ENCODE measurements at places on chromosomes 1 and 21.

DNA sequence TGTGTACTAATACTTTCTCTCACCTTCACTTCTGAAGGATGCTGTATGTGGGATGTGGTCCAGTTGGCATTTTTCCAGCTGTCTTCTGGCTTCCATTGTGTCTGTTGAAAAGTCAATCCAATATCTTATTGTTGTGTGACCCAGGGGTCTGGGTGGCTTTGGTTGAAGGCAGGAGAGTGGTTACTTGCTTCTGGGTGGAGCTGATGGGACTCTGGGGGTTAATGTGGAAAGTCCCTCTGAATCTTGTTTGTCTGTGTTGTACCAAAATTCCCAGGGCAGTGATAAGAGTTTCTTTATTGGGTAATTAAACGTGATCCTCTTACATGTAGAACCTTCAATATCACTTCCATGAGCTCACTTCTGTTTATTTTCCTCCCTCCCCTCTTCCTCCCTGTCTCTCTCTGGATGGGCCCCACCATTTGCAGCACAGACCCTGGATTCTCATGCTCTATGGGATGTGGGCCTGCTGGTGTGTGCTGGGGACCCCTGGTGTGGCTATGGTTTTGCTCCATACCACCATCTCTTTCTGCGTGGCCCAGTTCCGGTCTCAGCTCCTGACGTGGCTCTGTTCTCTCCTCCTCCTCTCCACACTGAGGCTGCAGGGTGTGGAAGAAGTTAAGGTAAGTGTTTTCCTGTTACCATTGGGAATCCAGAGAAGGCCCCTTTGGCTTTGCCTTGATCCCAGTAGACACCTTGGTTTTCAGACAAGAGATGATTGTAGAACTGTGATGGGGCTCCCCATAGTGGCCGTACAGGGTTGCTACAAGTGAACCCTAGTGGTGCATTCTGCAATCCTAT, 71.5 kb downstream of the HHAT start:
- no peak for DNase-seq

DNA sequence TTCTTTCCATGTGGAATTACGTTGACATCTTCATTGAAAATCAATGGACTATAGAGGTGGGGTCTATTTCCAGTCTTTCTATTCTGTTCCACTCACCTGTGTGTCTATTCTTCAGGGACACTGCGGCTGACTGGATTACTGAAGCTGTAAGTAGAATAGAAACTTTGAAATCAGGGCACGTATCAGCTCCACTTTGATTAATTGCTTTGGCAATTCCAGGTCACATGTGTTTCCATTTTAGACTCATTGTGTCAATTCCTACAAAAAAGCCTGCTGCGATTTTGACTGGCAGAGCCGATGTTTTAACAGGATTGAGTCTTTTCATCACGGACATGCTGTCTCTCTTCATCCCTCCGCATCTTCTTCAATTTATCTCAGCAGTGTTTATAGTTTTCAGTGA, 20.9 kb upstream of the RNF223 start:
- DNase-seq = no peak

DNA sequence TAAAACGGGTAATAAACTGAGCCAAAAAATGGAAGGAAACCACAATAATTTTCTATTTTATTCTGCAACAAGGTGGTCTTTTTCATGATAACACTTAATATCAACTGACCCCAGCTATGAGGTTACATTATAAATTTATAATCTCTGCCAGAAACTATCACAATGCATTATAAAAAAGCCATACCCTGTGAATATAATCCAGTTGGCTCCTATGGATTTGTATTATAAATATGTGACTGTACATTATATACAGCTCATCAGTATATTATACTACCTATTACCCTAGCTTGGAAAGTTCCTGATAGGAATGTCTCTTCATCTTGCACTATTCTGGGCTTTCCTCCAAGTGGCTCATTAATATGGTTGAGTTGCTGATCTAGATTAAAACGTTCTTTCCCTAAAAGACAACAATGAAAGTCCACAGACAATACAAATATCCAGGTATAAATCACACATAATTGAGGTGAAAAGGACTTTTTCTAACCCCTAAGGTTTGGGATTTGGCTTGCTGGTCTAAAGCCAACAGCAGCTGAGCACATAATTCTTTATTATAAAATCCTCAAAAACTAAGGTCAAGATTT, 487.7 kb downstream of the TTLL7 start:
- DNase-seq = no peak

DNA sequence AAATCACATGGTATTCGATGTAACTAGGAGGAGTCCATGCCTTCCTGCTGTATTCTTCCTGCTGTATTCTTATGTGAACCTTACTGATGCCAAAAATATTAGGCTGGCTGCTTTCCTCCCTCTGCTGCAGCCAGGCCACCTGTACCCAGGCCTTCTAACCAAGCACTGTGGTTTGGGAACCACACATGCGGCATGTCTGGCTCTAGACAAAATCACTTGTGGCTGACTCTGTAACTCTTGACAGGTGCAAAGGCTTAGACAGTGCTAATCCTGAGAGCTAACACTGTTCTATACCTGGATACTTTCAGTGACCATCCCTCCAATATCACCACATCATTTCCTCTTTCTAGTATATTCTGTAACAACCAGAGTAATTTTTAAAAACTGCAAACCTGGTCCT, 67.7 kb downstream of the PCP4 start:
- DNase-seq = no peak

DNA sequence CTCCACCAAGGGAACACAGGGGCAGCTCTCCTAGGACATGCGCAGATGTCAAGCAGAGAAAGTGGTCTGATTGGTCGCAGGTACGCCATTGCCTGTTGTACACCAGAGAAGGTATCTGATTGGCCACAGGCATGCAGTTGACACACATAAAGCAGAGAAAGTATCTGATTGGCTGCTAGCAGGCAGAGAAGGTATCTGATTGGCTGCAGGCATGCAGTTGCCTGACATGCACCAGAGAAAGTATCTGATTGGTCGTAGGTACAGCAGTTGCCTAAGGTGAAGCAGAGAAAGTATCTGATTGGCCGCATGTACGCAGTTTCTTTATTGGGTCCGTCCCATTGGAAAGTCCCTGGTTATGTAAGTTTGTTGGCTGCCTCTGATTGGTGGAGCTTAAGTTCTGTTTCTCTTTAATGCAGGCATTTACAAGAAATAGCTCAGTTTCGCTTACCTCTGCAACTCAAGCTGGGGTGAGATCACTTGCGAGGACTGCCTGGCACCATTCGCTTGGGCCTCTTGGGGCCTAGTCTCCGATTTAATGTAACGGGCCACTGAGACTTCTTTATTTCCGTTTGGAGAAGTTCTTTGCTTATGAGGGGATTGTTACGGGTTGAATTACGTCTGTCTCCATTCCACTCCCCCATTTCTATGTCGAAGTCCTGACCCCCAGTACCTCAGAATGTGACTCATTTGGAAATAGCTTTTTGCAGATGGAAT, 74.2 kb downstream of the SIK1 start:
- no peak for DNase-seq

- DNase-seq = no peak
Observed at GRCh38 chr1:217012659-217013058, 289.4 kb upstream of the ESRRG start.

DNA sequence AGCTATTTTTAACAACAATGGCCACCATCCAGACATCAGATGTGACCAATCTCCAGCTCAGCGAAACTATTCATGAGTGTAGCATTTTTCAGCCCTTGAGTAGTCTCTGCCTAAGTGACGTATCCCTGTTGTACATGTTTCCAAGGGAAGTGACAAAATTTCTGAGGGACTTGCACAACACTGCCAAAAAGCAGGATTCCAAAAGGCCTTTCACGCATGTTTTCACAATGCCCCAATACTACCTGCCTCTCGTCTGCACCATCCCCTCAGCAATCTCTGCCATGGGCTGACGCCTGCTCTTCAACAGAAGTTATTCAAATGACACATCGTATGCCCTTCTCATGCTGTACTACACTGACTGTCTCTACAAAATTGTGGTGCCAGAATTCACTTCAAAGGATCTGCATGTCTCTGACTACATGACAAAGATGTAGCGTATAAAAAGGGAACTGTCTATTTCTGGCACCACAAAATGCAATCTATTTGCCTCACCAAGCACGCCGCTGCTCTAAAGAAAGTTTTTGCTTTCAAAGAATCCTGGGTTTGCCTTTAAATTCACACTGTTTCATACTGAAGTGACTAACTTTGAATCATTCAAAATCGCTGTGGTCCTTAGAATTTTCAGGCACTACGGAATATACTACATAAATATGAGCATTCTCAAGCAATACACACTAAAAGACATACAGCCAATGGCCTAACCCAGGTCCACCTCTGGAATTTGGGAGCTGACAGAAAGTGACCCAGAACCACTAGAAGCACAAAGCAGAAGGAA, 32.9 kb downstream of the JAK1 start:
- no peak for DNase-seq

- DNase-seq = no peak
Observed at GRCh38 chr1:71093938-71094337, 13.1 kb upstream of the ZRANB2 start.

DNA sequence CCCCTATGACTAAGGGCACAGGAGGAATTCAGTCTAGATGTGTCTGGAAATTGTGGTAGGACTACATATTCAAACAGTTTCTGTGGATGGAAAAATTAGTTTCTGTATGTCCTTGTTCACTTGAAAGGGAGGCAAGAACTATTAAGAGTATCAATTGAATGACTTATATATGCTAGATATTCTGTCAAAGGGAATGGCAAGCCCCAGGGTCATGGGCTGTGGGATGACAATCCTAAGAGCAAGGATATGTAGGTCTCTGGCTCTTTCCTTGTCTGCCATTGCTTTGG, 383.5 kb upstream of the B3GALT2 start:
- no peak for DNase-seq

- DNase-seq = no peak
Observed at GRCh38 chr1:192167011-192167410, 8.7 kb downstream of the RGS18 start.

DNA sequence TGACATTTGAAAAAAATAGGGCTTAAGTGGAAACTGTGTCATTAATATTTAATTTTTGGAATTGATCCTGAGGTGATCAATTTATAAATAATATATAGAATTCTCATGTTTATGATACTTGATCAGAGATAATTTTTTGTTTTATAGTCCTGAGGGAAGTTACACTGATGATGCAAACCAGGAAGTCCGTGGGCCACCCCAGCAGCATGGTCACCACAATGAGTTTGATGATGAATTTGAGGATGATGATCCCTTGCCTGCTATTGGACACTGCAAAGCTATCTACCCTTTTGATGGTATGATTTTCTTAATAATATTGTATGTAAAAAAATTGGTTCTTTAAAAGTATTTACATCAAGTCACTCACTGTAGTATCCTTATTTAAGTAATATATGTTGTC, 101.2 kb downstream of the FNBP1L start:
- no peak for DNase-seq

DNA sequence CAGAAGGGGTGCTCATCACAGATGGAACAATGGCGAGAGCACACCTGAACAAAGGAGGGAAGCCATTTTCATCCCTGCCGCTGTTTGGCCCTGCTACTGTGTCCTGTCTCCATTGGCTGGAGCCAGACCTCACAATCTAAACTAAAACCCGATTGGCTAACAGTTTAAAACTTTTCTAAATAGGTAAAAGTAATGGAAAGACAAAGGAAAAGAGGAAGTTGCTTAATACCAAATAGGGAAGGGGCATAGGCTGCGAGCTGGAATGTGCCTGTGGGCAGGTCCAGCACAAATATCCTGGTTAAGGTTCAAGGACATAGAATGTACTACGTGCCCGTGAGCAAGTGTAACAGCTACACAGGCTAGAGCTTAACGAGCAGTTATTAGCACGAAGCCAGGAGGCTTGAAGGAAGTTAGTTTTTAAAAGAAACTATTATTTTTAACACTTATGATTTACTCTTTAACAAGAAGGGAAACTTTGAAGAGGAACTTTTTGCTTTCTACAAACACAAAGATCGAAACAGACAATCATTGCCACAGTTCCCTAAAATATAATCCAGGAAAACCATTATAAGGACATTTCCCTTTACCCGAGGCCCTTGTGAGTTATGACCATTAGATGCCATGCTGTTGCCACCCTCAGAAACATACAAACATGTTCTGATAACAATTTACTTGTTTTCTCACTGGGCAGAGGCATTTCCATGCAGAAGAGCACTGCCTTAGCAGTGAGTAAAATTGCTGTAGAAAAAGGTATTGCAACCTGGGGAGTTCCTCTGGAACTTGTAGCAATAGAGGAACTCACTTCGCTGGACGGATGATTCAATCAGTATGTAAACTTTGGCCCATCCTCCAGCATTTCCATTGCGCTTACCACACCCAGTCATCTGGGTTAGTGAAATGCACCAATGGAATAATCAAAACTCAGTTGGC, 4.8 kb upstream of the PTTG1IP start:
- DNase-seq = no peak

GRCh38 chr1:231172411-231172810, 10.6 kb downstream of the TRIM67 start:
- no peak for DNase-seq

DNA sequence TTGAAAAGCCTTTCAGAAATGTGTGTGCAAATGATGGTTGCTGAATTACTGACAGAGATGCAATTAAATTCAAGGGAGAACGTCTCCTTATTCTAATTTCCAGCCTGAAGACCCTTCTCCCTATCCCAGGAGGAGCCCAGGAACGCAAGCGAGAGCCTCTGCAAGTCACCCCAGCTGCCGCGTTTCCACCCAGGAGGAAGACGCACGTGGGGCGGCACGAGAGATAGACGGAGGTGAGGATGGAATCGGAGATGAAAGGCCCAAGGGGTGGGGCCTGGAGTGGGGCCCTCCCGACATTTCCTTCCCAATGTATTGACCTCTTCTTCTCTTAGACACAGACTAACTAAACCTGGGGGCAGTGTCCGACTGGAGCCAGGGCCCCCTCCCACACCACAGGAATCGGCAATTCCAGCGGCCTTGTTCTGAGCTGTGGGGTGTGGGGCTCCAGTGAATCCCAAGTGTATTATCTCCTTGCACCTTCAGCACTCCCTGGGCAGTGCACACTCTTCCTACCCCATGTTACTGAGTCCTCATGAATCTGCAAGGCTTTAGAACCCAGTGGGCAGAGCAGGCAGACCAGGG, 322.5 kb downstream of the AJAP1 start:
- no peak for DNase-seq

DNA sequence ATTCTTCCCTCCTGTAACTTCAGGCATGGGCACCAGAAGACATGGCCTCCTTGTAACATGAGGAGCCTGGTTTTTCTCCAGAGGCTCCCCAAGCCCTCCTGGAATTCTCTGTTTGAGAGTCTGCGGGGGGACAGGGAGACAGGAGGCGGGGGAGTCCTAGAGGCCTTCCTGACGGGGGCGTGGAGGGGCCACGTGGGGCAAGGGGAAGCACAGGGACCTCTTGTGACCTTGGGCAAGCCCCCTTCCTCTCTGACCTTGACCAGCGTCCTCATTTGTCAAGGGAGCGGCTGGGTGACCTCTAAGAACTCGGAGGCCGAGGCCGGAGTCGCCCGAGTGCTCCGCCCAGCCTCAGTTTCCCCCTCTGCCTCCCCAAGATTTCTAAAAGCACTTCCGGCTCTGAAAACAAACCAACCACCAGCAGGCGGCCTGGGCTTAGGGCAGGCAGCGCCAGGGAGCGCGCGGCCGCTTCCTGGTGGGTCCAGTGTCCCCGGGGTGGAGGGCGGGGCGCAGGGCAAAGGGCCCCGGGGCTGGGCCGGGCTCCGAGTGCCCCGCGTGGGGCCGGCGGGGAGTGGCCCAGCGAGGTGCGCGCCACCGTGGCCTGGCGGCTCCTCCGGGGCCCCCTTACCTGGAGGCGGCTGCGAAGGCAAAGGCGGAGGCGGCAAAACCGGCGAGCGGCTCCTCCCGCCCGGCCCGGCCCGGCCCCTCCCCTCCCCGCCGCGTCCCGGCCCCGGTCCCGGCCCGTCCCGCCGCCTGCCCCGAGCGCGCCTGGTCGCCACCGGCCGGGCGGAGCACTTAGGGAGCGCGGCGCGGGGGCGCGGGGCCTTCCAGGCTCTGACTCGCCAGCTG, at the start of gene TMCO4:
TMCO4 (minus strand) TSS at position 687 of the 846 bp plus-strand sequence. CDS start 19,158 bp downstream, outside the sequence.
- no peak for DNase-seq
